ENCODE measurements at places on chromosomes 4 and X. TPM values are rescaled to one million over a fixed set of nuclear protein-coding genes. Genes with fewer than 3 reads are reported as not detected.

KIF4A gene
- polyA plus RNA-seq = 0.04 TPM

NSUN7 gene
- polyA plus RNA-seq = not detected

GRID2 gene
- polyA plus RNA-seq = not detected

SCD5 gene
- 1.3 TPM for polyA plus RNA-seq

SSX2B gene
- polyA plus RNA-seq = not detected

NUDT9 gene
- polyA plus RNA-seq = 43.3 TPM

VSIG4 gene
- 5.8 TPM for polyA plus RNA-seq

BMX gene
- polyA plus RNA-seq = 0.39 TPM

SLC6A14 gene
- not detected for polyA plus RNA-seq

P2RY10 gene
- not detected for polyA plus RNA-seq

ZNF595 gene
- polyA plus RNA-seq = 4.5 TPM

RBM46 gene
- not detected for polyA plus RNA-seq

DGAT2L6 gene
- polyA plus RNA-seq = not detected

CXCL9 gene
- 0.14 TPM for polyA plus RNA-seq

TMEM187 gene
- 5.2 TPM for polyA plus RNA-seq

GTPBP6 gene
- polyA plus RNA-seq = 63.4 TPM

GRIA3 gene
- polyA plus RNA-seq = 0.03 TPM

ZNF275 gene
- 4.3 TPM for polyA plus RNA-seq

NUP62CL gene
- polyA plus RNA-seq = 0.18 TPM

FAM184B gene
- 0.03 TPM for polyA plus RNA-seq

TLL1 gene
- polyA plus RNA-seq = 0.23 TPM

DCX gene
- not detected for polyA plus RNA-seq

GRIA2 gene
- polyA plus RNA-seq = 0.09 TPM

CCNB3 gene
- polyA plus RNA-seq = 0.23 TPM

RADX gene
- polyA plus RNA-seq = 0.95 TPM

LONRF3 gene
- 8.4 TPM for polyA plus RNA-seq

CHRDL1 gene
- 1.9 TPM for polyA plus RNA-seq

TMEM35A gene
- 0.12 TPM for polyA plus RNA-seq

CCKAR gene
- not detected for polyA plus RNA-seq

TCEAL7 gene
- polyA plus RNA-seq = 1.4 TPM

ASMT gene
- polyA plus RNA-seq = 0.14 TPM

ASB5 gene
- polyA plus RNA-seq = 1,213 TPM

COX7B2 gene
- polyA plus RNA-seq = not detected

IQSEC2 gene
- polyA plus RNA-seq = 8.2 TPM

KCNE5 gene
- polyA plus RNA-seq = 0.78 TPM

CDX4 gene
- polyA plus RNA-seq = not detected

KLB gene
- 0.03 TPM for polyA plus RNA-seq

TMEM255A gene
- 0.38 TPM for polyA plus RNA-seq

MND1 gene
- 0.48 TPM for polyA plus RNA-seq

BLTP1 gene
- 9.9 TPM for polyA plus RNA-seq

GPC3 gene
- 0.43 TPM for polyA plus RNA-seq

CYSLTR1 gene
- 0.13 TPM for polyA plus RNA-seq

RHOH gene
- polyA plus RNA-seq = 0.15 TPM

SRPX gene
- polyA plus RNA-seq = 42.1 TPM

SLC4A4 gene
- polyA plus RNA-seq = 0.47 TPM

Data from psoas muscle (tissue), 8 donors.